Right kidney (tissue), 9 donors: ENCODE measurements at places on chromosomes 11 and 22.

- no peak for DNase-seq
These were observed 35.4 kb upstream of the CRTAM start for GRCh38 chr11:122802876-122803275.

- DNase-seq: no peak
These were observed 36.0 kb upstream of the OLFML1 start for GRCh38 chr11:7449211-7449840.

DNA sequence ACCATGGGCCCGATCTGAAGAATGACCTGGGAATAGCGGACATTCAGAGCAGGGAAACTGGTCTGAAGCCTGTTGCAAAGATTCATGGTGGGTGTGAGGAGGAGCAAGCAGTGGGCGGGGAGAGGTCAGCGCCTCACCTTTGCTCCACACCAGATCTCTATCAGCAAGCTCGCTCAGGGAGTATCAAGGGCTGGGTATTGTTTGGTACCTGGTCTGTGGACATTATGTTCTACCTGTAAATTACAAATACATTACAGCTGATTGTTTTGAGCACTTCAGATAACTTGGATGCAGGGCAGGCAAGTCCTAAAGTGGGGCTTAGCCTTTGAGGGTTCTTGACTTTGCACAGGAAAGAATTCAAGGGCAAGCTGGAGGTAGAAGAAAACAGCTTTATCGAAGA is 10.8 kb upstream of the SEC14L4 start:
- DNase-seq: no peak

- no peak for DNase-seq
These were observed 24.7 kb downstream of the ARAP1 start for GRCh38 chr11:72727521-72727920.

- DNase-seq: no peak
These were observed 17.9 kb upstream of the RRAS2 start for GRCh38 chr11:14376920-14377319.

GRCh38 chr11:47257517-47258316 is at the start of gene NR1H3:
Gene NR1H3, plus strand, starts transcription at chr11:47257996. Its CDS starts 1,221 bp downstream, at chr11:47259217.
- DNase-seq: peak; percentile 66

GRCh38 chr11:119583585-119583984 is 145.4 kb downstream of the NECTIN1 start:
- DNase-seq: no peak

DNA sequence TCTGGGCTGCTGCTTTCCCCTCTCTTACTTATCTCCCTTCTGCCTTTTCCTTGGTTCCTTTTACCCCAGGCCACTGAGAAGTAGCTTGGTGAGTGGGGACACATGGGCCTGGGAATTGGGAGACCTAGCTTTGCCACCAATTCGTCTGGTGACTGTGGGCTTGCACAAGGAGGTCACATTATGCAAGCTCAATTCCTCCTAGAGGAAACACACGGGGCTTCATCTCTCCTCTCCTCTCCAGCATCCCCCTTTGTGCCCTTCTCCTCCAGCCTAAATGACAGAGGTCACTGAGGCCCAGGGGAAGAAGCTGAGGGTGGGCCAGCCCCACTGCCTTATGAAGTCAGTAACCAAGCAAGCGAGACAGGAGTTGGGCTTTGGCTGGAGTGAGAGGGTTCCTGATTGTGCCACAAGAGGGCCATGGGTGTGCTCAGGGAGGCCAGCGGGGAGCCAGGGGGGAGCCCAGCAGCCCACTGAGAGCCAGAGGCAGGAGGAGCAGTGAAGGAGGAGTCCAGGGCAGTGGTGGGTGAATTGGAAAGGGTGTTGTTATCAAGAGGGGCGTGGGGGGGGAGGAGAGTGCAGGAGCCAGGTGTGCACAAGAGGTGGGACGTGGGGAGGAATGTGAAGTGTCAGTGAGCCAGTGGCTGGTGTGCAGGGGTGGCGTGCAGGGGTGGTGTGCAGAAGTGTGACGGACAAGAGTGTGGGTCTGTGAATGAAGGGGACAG is 2.0 kb downstream of the CLCF1 start:
- DNase-seq: peak; percentile 67

- DNase-seq: no peak
These were observed 7.7 kb upstream of the PRRG4 start for GRCh38 chr11:32821917-32822560.

DNA sequence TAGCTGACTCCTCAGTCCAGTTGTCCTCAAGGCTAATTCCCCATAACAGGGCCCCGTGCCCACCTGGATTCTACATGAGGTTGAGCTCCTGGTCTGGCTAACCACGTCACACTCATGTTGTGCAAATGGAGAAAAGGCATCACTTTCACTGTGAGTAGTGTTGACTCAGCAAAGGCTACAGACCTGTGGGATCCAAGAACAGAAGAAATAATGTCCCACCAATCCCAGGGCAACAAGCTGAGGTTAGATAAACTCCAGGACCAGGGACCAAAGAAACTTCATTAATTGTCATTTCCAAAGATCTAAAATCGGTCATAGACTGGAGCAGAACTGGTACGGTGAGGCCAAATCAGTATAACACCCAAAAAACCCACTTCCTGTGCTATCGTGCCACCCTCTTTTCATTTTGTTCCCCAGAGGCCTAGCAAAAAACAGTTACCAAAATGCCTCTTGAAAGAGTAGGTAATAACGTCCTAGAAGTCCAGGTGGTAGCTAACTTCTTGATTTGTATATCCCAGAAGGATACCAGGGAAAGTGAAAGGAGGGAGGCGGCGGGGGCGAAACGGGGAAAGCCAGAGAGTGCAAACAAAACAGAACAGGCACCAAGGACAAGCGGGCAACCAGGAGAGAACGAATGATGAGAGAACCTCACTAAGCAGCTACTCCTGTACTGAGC is 1.4 kb downstream of the PCSK7 start:
- DNase-seq: no peak

DNA sequence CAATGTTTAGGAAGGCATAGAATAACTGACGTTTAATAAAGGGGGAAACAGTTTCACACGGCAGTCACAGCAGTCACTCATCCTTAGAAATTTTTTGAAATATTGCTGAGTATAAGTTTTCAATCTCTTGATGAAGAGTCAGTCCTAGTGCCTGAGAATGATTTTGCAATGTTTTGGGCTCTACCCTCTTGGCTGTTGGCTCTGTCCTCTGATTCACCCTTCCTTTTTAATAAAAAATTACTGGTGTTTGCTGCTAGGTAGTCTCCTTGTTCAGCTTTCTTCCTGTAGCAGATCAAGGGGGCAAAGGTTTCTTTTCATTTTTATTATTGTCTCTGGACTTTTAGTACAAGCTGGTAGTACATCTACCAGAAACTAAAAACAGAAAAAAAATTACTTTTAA is 194.3 kb upstream of the ANO3 start:
- DNase-seq: no peak

DNA sequence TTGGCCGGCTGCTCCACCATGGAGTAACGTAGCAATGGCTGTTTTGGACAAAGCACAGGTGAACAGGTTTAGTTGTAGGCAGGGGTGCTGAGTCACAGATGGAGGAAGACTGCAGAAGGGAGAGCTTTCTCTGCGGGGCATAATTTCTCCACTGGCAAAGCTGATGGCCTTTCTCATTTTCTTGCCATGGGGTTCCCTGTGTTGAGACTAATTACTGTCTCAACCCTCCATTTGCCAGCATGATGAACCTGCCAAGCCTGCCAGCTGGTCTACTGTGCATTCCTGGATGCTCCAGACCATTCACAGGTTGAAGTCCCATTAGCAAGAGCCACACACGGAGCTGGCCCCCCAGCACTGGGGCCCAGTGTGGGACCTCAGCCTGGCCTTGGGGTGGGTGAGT is 202.4 kb downstream of the BARX2 start:
- no peak for DNase-seq

DNA sequence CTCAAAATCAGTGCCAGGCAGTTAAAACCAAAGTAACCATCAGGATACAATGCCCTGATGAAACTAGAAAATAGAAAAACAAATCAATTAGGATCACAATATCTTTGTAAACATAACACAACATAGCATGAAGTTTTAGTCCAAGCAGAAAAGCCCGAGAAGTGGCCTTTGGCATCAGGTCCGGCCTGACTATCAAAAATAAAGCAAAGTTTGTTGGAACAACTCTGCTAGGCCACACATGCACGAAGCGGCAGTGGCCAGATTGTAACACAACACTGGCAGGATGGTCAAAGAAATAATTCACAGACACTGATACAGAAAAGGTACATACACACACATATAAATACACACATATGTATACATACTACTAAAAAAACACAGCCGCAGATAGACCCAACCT is 26.9 kb downstream of the CDON start:
- no peak for DNase-seq

- DNase-seq: no peak
These were observed 46.6 kb upstream of the MMP7 start for GRCh38 chr11:102577182-102577581.

DNA sequence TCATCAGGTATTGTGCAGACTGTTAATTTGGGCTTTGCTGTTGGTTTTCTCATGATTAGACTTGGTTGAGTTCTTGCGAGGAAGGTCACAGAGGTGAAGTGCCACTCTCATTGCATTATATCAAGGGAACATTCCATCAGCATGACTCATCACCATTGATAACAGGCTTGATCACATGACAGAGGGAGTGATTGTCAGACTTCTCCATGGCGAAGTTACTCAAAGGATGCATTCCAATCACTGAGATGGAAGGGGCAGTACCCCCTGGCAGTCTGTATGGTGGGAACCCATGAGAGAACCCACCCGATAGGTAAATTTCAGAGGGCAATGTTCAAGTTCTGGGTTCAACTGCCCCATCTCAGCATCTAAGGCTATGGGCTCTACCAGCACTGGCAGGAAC is 19.4 kb upstream of the P2RY2 start:
- no peak for DNase-seq

DNA sequence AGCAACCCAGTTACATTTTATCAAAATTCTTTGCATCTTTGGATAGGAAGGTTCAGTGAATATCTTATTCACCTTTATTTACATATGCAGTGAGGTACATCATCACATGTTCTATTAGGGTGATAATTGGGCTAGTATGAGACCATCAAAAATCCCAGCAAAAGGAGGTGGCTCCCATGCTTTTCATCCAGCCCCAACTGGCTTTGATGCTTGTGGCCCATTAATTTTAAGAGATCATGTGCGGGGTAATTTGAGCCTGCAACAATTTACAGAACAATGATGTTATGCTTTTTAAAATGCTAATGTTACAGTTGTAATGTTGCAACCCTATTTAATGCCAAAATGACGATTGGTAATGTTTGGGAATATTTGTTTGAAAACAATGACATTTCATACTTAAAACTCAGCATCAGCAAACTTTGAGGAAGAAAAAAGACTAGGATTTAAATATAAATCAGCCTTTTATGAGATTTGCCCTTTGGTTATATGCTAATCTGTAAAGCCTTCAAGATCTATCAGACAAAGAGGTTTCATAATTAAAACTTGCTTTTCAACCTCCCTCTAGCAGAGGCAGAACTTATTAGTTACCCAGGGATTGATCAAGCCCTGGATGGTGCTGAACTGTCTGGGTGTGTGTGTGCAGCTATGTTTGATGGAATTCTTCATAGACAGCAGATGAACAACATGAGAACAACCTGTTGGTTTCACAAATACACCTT is 183.5 kb upstream of the SORL1-AS1 start:
- DNase-seq: no peak

DNA sequence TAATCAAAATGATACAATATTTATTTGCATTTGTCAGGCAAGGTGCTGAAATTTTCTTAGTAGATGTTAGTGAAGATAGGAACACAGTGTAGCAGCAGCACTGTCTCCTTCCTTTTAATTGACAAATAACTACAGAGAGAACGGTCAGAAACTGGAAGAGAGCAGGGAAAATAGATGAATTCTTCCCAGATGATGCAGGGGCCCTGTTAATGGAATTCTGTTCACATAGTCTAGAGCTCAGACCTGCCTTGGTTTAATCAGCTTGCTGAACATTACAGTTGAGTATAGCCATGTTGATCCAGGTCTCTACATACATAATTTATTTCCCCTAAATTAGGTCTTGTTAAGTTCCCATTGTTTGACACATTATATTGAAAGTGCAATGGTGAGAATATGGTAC is 127.4 kb downstream of the SLC17A6 start:
- DNase-seq: no peak

DNA sequence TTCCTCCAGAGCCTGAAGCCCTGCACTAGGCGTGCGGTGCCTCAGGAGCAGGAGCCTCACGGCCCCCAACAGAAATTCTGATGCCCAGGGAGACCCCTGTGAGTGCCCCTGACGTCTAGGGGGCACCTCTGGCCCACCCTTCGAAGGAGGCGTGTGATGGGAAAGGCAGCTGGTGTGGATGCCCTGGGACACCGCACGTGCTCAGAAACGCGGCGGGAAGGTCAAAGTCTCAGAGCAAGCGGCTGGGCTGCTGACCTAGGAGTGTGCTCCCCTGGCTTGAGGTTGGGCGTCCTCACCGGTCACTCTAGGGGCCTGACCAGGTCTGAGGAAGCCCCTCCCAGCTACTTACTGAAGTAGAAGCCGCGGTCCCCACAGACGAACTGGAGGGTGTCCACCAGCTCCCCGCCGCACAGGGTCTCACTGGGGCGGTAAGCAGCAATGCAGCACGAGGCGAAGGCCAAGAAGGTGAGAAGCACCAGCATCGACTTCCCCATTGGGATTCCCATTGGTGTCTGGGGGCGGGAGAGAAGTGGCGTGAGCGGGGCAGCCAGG is 4.1 kb downstream of the IGF2 start:
- DNase-seq: no peak

DNA sequence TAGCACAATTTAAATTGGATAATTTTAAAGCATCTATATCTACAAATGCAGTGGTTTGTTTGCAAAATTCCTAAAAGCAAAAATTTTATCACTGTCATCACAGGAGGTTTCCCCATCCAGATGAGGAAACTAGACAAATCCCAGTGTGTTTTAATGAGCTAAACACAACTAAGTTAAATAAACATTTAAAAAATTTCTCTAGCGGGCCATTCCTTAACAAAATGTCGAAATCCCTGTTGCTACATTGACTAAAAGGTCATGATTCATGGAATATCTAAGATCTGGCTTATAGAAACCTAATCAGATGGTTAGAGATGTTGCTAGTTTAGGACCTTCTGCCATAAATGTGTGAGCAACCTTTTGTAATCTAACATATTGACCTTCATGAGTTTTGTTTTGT is 107.3 kb upstream of the BDNF start:
- DNase-seq: no peak

DNA sequence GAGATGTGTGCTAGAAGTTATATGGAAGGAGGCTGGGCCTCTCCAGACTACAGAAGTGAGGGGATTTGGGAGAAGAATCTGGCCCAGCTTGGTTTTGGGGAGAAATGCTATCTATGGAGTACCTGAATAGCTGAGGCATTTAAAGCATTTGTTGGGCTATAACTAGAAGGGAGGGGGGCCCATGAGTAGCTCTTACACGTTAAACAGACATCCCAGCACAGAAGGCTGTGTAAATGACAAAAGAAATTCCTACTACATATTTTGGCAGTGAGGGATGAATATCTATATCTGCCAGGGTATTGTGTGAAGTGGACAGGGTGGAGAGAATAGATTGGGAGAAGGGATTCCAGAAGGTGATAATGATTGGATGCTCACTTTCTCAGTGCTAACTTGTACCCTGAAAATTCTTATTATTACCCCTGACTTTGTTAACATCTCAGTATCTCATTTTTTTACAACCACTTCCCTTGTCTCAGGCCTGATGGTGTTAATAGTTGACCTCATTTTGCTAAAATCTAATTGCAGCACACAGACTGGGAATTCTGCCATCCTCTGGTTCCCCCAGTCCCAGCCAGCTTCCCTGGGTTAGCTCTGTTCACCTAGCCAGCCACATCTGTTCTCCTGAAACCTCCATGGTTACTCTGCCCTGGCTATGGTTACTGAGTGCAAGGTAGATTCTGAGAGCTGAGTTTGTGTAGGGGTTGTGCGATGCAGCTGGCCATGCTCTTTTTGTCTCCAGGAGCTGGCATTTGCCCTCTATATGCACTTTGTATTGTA is 28.8 kb upstream of the RRM1 start:
- DNase-seq: no peak

- peak; percentile 69 for DNase-seq
These were observed 608 bp downstream of the NIPSNAP1 start for GRCh38 chr22:29580200-29580810.
